Renal cortical epithelial cell (primary cell): ENCODE measurements at places on chromosomes 4 and X.
A peak's percentile ranks its signal among the peaks of the same experiment; 100 is the strongest.

DNA sequence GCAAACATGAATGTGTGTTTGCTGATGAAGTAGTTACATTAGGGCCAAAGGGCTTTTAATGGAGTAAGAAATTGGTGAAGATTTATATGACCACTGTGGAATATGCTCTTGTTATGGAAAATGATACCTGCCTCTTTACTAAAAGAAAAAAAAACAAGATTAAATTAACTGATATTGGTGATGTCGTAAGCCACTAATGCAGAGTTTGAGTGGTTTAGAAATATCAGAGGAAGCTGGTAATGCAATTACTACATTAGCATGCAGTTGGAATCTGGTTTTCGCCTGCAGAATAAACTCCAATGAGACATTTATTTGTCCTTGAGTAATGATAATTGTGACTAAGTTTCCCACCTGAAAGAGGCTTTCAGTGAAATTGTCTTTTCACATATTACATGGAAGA is 597.9 kb downstream of the GALNTL6 start:
- DNase-seq = no peak

DNA sequence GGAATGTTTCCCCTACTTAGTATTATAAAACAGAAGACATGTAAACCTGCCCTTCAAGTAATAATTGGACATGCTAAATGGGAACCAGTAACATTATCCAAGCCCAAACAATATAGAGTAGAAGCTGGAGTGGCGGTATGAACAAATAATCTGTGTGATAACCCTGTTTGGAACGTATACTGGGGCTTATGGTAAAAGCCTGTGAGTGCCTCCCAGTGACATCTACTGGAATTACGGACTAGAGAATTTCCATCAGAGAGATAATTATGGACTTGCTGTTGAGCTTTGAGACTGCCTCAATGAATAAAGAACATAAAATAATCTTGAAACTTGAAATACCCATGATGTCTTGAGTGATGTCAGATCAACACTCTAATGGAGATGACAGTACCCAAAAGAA is 406.3 kb upstream of the GRIA3 start:
- no peak for DNase-seq

DNA sequence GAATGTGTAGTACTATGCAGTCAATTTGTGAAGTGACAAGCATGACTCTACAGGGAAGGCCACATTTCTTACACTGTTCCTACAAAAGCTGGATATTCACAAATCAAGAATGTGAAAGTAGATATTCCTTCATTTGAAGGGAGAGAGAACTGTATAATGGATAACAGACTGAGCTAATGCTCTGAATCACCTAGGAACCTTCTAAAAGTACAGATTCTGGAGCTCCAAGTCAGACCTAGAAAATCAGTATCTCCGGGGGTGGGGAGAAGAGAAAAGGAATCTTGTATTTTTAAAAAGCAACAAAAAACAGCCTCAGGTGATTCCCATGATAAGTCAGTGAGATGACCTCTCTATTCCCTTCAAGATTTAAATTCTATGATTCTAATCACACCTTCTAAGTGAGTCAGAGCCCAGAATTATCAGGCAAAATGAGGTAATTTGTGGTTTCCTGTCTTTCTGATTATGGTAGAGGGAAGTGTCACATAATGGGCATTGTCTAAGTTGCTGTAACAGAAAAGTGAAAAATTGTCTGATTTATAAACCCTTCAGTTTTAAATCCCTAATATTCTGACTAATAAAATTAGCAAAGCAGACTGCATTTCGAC is 80.9 kb downstream of the IL21 start:
- peak; percentile 80 for DNase-seq

- DNase-seq = no peak
Observed at GRCh38 chr4:4341861-4342650, 44.8 kb upstream of the NSG1 start.

DNA sequence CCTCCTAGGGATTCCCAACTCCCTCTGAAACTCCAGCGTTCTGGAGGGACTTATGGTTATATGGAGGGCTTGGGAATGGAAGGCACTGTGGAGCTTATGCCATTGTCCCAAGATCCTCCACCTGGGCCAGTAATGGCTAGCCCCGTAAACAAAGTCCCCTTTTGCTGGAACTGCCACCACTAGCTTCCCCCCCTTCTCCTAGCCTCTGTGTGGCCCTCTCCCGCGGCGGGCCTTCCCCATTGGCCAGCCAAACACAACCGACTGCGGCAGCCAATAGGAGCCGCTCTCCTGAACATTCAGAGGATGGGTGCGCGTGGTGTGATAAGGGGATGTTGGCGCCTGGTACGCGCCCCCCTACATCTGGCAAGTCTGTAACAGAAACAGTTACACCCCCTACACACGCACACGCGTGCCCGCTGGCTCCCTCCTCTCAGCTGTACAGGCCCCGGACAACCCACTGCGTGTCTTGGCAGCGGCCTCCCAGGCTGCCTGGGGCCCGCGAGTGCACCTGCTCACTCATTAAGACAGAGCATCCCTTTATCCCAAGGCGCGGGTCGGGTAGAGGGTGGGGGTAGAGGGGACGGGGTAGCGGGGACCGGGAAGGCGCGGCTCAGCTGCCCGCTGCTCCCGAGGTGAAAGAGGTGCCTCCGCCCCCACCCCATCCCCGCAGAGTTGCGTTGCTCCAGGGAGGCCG is 863 bp upstream of the RAB33A start:
- no peak for DNase-seq

GRCh38 chr4:186695392-186695791 is 28.3 kb downstream of the FAT1 start:
- DNase-seq = no peak

DNA sequence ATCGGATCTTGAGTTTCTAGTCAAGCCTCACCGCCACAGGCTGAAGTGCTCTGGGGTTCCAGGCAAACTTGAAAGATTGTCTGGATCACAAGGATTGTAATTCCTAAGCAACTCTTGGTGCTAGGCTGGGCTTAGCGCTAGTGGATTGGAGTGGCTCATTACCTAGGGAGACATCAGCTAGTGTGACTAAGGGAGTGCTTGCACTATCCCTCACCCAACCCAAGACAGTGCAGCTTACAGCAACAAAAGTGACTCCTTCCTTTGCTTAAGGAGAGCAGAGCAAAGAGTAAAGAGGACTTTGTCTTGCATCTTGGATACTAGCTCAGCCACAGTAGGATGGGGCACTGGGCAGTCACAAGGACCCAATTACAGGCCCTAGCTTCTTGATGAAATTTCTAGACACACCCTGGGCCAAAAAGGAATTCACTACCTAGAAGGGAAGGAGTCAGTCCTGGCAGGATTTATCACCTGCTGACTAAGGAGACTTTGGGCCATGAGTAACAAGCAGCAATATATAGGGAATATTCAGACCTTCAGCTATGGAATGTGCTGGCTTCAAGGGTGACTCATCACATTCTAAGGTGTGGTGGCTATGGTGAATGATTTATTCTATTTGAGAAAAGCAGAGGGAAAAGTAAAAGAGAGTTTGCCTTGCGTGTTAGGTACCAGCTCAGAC is 1212.4 kb downstream of the PCDH18 start:
- peak; percentile 99 for DNase-seq

DNA sequence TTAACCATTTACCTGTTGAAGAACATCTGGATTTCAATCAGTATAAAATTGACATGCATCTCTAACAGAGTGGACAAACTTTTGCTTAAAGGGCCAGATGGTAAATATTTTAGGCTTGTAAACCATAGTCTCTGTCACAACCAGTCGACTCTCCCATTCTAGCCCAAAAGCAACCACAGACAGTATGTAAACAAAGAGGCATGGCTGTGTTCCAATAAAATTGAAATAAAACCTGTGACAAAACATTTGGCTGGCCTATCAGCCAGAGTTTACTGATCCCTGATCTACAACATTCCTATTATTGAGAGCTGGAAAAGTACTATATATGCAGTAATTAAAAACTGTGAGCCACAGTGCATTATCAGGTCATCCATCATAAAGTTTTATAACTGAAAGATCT is 3.2 kb downstream of the CENPC start:
- DNase-seq = no peak

DNA sequence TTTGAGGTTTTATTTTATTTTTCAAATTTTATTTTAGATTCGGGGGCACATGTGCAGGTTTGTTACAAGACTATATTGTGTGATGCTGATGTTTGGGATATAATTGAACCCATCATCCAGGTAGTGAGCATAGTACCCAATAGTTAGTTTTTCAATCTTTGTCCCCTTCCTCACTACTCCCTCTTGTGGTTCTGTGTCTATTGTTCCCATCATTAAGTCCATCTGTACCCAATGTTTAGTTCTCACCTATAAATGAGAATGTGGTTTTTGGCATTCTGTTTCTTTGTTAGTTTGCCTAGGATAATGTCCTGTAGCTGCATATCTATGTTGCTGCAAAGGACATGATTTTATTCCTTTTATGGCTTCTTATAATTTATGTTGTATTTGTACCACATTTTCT is 767.2 kb upstream of the ADGRL3 start:
- no peak for DNase-seq

GRCh38 chr4:86542319-86543027 is 51.6 kb upstream of the PTPN13 start:
- no peak for DNase-seq

- DNase-seq = no peak
Observed at GRCh38 chr4:85726555-85726954, 251.6 kb downstream of the ARHGAP24 start.

DNA sequence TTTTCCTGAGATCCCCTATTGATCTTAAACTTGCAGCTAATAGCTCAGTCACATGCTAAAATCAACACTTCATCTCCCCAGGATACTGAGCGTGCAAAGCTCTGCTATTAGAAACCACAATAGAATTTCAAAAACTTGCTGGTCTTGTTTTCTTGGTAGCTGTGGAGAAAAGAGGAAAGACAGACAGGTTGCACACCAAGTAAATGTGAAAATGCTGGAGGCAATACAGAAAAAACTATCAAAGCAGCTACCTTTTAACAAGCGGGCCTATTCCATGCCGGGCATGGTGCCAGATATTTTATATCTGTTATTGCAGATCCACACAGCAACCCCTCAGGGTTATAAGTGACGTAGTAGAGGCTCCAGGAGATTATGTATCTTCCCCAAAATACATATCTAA is 171.9 kb downstream of the DCTD start:
- DNase-seq = peak; percentile 10

DNA sequence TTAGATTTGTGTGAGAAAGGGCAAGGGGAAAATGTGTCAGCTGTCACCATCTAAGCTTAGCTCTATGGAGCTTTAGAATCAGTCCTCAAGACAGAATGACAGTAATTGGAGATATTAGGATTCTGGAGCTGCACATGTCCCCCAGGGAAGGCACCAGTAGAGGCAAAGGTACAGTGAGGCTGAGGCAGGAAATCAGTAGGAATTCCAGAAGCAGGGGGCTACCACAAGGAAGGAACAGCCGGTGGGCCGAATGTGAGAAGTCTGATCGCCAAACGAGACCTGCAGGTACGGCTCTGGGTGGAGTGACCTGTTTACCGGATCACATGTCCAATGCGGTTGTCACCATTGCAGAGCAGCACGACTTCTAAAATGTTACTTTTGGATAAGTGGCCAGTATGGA is 52.6 kb downstream of the RNF150 start:
- no peak for DNase-seq

- no peak for DNase-seq
Observed at GRCh38 chrX:132877954-132878536, 80.4 kb downstream of the HS6ST2 start.

GRCh38 chrX:70292788-70293187 is 2.9 kb downstream of the KIF4A start:
- no peak for DNase-seq

- DNase-seq = peak; percentile 22
Observed at GRCh38 chr4:15953625-15954024, 9.3 kb downstream of the FGFBP2 start.

GRCh38 chrX:37912777-37913176 is 65.4 kb upstream of the DYNLT3 start:
- DNase-seq = peak; percentile 15

- no peak for DNase-seq
Observed at GRCh38 chrX:26295425-26295824, 79.5 kb downstream of the MAGEB5 start.

DNA sequence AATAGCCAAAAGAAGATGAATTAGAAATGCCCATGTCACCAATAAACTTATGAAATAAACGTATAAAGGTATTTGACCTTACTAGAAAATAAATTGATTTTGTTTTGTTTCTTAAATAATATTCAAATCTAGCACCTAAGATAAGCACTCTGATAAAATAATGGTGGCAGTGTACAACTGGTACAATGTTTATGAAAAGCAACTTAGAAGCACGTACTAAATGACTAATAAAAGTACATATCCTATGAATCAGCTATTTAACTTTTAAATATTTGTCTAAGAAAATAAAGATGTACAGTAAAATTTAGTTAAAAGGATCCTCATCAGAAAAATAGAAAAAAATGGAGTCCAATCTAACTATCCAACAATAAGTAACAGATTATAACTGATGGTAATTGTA is 6.7 kb downstream of the MANBA start:
- DNase-seq = no peak

GRCh38 chr4:46924789-46925529 is 15.9 kb upstream of the COX7B2 start:
- DNase-seq = no peak

DNA sequence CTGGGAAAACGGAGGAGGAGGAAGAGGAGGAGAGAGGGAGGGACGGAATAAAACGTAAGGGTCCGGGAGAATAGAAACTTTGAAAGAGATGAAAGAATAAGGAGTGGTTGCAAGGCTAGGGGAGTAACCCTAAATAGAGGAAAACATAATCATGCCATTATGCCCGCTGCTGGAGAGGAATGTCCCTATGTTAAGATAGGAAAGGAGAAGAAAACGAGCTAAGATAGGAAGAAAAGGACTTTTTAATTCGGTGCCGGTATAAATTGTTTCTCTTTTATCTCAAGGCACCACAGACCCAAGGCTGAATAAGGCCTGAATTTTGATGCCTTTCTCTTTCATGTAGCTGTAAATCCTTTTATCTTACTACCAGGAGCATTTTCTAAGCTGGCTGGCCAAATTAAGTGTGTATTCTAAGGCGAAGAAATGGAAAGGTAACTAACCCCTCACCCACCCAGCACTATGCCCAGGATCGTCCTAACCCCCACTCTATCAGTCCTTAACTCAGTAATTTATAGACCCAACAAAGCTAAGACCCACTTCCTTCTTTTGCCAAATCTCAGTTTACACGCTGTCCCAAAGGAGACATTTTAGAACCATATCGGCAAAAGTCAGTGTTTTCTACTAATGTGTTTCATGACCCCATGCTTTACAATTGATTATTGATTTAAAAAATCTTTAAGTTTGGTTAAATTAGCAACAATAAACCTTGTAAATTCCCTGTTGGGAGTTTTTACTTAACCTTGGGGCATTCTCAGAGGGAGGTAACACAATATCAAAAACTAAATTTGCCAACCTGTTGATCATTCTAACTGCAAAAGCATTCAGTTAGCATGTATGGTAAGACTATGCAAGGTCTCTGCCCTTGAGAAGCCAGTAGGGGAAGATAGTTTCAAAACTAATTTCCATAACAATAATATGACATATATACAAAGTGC is 1.1 kb upstream of the CUL4B start:
- no peak for DNase-seq
